ENCODE measurements at places on chromosomes 2 and 18.

- DNase-seq: no peak
Observed at GRCh38 chr2:95760806-95761525, 169.2 kb downstream of the TRIM43 start.

GRCh38 chr18:77066689-77067088 lies 65.9 kb downstream of the MBP start:
- DNase-seq: no peak

- no peak for DNase-seq
Observed at GRCh38 chr2:134774786-134775641, 56.2 kb upstream of the TMEM163 start.

- no peak for DNase-seq
Observed at GRCh38 chr2:101442042-101442666, 32.8 kb downstream of the RFX8 start.

- DNase-seq: no peak
Observed at GRCh38 chr2:47264143-47264542, 109.0 kb upstream of the STPG4 start.

DNA sequence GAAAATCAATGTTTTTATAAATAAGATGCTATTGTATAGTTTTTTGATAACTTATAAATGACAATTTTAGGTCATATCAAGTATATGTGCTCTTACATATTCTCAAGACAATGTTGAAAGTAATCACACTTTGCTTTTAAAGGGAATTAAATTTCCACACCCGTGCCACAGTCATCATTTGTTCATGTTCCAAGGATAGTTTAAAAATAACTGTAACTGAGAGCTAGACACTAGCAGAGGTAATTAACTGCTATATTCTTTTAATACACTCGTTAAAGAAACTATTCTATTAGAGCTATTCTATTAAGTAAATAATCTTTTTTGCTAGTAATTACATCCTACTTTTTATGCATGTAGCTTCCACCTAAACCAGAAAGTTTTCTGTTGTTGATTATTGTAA lies 18.0 kb downstream of the GEN1 start:
- no peak for DNase-seq

GRCh38 chr2:78418021-78418420 lies 607.5 kb upstream of the REG3G start:
- no peak for DNase-seq

DNA sequence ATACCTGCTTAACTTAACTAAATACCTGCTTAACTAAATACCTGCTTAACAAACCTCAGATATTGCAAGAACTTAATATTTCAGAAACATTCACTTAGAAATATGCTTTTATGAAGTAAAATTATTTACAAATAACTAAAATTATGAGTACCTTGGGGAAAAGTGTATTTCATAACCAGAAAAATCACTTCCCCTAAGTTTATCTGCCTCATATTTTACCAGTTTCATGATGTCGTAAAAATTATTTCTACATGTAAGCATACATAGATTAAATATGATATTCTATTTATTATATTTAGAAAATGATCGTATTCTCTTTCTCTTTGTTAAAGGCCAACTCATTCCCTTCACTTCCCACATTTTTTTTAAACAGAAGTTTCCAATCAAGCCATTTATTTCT lies 41.5 kb upstream of the DSC1 start:
- DNase-seq: no peak

Data from stimulated activated CD8-positive, alpha-beta memory T cell treated with anti-CD3 and anti-CD28 coated beads, Interleukin-7, amount 100 ng/mL, for 1 hour (primary cell).